ENCODE measurements at places on chromosomes 12 and 14.

GRCh38 chr14:32134448-32135097 is 57.5 kb downstream of the ARHGAP5 start:
- no peak for DNase-seq

GRCh38 chr12:112285600-112286401 is 96.4 kb downstream of the HECTD4 start:
- no peak for DNase-seq

DNA sequence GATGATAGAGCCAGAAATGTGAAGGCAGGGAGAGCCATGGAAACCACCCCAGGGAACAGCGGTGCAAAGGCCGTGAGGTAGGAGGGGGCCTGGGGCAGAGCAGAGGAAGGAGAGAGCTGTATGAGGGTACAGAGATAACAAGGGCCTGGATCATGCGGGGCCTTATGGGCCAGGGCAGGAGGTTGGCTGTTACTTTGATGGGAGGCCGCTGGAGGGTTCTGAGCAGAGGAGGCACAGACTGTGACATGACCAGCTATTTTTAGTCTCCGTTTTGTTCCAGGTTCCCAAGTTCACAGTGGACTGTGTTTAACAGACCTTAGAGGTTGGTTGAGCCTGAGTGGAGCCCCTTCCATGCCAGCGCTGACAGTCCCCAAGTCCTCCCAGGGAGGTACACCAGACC is 118.6 kb downstream of the GCH1 start:
- no peak for DNase-seq

DNA sequence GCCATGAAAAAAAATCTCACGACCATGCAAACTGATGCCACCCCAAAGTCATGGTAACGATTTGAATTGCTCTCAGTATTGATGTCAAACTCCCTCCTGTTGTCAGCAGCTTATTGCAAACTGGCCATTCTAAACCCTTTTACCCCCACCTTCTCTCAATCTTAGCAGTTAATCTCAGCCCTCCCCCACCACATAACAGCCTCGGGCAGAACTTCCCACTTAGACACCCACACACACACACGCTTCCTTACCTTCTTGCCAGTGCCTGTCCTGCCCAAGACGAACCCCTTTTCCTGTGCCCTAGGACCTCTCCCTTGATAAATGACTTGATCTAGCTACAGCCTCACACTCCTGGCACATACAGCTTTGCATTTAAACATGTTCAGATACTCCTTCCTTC is 56.6 kb downstream of the GPATCH2L start:
- DNase-seq, result no peak

DNA sequence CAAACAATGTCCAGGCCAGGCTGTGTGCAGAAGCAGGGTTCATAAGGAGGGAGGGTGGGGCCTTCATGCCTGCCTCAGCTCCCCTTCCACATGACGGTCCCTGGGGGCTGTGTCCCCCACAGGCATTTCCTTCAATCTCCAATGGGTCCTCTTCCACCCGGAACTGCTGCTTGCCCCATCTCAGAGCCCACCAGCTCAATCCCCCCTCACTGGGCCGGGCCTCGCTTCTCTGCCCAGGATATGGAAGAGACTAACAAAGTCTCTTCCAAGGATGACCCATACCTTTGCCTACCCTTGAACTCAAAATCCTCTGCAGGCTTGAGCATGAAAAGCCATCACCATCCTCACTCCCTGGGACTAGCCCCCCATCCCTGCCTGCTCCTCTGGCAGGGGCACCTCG is 28.4 kb upstream of the FAM181A start:
- no peak for DNase-seq

- no peak for DNase-seq
Observed at GRCh38 chr12:9404031-9404430, 195.8 kb upstream of the PZP start.

GRCh38 chr12:75564398-75564797 is 53.0 kb upstream of the KRR1 start:
- DNase-seq, result no peak

- DNase-seq, result no peak
Observed at GRCh38 chr14:100882991-100883788, 20.3 kb downstream of the RTL1 start.

DNA sequence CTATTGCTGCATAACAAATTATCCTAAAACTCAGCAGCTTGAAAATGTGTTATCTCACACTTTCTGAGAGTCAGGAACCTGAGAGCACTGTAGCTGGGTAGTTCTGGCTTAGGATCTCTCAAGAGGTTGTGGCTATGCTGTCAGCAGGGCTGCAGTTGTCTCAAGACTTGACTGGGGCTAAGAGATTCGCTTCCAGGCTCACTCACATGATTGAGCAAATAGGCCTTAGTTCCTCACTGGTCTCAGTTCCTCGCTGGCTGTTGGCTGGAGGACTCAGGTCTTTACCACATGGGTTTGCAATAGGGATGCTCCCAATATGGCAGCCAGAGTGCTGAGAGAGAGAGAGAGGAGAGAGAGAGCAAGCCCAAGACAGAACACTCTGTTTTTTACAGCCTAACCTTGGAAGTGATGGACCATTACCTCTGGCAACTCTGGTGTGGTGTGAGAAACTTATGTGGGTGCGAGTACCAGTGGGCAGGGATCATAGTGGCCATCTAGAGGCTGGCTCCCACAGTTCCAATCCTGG is 15.9 kb upstream of the DHRS2 start:
- DNase-seq, result no peak

DNA sequence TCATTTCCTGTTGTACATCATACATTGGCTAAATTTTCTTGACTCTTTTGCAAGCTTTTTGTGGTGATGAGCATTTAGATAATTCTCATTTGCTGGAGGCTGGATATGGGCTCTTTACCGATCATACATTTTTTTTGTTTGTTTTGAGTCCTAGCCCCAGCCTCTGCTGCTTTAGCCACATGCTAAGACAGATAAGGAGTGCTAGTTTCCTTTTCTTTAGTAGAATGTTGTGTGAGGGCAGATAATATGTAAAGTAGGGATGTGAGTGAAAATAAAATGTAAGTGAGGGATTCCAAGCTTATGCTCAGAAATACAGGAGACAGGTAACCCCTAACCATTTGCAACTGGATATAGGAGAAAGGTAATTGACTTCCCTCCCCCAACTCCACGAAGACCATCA is 405.7 kb downstream of the TRHDE start:
- no peak for DNase-seq

- DNase-seq, result no peak
Observed at GRCh38 chr12:89073027-89073398, 279.3 kb downstream of the DUSP6 start.

DNA sequence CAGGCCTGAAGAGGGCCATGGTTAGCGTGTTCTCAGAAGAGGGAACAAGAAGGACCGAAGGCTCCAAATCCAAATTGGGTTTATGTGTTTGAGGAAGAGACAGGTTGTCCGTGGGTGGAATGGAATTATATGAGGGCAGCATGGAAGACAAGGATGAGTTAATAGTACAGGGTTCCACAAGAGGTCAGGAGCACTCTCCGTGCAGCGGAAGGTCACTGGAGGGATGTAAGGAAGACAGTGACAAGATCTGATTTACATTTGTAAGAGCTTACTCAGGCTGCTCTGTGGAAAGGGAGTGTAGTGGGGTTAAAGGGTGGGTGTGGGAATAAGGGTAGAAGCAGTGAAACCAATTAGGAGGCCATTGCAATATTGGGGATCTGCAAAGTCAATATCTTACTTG is 97.0 kb downstream of the TPH2 start:
- no peak for DNase-seq

- no peak for DNase-seq
Observed at GRCh38 chr12:120110550-120111501, 5.7 kb downstream of the RAB35 start.

GRCh38 chr12:57888409-57889157 is 42.1 kb upstream of the CTDSP2 start:
- no peak for DNase-seq

GRCh38 chr12:53856132-53856531 is 82.5 kb upstream of the HOXC13 start:
- DNase-seq, result no peak

- DNase-seq, result no peak
Observed at GRCh38 chr12:27340971-27341370, 8.3 kb downstream of the BMAL2 start.

- DNase-seq, result no peak
Observed at GRCh38 chr14:22555384-22556011, 33.5 kb downstream of the DAD1 start.

- no peak for DNase-seq
Observed at GRCh38 chr12:123532808-123533649, 490 bp downstream of the RILPL1 start.

- DNase-seq, result no peak
Observed at GRCh38 chr14:76752744-76753143, 8.5 kb upstream of the VASH1 start.

DNA sequence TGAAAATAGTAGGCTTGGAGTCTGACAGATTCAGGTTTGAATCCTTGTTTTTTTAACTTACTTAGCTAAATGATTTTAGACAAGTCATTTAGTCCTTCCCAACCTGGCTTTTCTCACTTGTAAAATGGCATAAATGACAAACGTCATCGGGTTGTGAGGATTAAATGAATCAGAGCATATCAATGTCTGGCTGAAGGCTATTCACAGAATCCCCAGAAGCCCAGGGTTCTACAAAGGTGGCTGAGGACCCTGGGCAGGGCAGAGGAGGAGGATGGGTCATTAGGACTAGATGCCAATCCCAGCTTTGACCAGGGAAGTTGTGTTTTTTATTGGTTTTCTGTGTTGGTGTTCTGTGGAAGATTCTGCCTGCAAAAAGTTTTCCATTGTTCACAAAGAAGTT is 7.6 kb upstream of the PTPRB start:
- no peak for DNase-seq

- no peak for DNase-seq
Observed at GRCh38 chr12:113855998-113856397, 110.1 kb downstream of the RBM19 start.

DNA sequence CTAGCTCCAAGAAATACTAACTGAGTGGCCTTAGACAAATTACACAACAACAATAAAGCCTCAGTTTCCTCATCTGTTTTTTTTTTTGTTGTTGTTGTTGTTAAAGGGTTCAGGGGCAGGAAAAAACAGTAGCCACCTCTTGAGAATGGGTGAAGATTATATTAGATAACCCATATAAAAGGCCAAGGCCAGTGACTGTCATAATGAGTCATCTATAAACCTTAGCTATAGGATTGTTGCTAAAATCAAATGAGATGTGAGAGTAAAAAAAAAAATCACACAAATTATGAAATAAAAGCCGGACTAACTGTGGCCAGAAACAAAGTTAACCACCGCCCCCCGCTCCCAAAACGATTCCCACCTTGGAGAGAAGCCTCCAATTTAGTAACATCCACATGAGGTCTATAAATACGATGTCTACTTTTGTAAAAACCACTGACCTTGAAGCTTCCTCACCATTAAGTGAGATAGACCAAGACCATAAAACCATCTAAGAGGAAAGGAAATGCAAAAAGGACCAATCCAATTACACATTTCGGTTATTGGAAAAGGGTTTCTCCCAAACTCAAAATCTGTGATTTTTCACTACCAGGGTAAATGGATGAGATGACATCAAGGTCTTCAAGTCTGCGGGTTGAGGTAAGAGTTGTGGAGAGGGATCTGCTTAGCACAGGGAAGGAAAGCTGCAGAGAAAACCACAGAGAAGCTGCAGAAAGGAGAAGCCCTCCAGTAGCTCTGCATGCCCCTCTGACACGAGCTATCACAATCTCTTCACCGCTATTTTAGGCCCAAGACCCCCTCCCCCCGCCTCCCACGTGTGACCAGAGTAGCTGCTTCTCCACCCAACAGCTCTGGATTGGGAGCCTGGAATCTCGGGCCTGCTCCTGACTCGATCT is 1.0 kb downstream of the NAA25 start:
- no peak for DNase-seq

DNA sequence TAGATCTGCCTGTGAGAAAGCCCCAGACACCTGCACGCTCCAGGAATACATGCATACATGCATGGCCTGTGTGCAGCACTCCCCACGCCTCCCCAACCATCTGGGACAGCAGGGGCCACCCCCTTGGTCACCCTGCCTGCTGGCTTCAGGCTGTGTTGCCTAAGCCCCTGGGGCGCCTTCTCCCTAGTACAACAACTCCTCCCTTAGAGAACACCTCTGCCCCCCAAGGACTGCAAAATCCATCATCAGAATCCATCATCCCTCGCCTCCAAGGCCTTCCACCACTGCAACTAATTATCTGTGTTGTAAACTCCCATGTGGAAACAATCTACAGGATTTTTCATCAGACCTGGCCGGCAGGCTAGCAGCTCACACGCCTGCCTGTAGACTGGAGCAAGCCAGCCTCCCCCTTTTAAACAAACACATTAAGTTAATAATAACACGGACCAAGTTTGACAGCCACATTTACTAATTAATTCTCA is 36.8 kb downstream of the ZFP36L1 start:
- DNase-seq, result no peak

DNA sequence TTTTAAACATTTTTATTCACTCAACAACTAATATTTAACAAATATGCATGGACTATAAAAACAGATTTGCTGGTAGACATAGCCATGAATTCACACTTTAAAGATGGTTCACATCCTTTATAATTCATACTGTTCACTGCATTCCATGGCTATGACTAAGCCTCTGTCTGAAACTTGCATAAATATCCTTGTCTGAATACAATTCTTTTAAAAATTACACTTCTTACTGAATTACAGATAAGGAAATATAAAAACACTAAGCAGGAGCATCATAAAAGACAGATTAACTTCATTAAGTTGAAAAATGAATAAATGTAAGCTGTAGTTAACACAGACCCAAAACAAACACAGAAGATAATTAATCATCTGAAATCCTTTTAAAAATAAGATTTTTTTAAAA is 53.8 kb downstream of the GXYLT1 start:
- DNase-seq, result no peak

GRCh38 chr12:32502693-32503502 is 103.5 kb downstream of the FGD4 start:
- no peak for DNase-seq

- DNase-seq, result no peak
Observed at GRCh38 chr12:106006940-106007339, 131.8 kb downstream of the NUAK1 start.

GRCh38 chr12:4174417-4174816 is 99.1 kb upstream of the CCND2 start:
- DNase-seq, result no peak

DNA sequence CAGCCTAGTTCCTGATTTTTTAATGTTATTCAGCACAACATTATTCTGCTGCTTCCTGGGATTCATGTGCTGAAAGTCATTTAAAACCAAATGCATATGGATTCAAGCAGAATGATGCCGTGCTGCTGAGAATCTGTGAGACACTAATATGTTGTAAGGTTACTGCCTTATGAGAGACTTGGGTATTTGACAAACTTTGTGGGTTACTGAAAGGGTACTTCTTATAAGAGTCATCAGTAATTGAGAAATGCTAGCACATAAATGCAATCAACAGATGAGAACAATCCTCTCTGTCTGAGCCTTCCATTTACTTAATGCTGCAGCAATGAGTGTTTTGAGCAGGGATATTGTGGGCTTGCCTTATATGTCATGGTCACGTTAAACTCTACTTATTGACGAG is 175.7 kb downstream of the NPAS3 start:
- DNase-seq, result no peak

GRCh38 chr14:45199230-45199629 is 53.8 kb downstream of the MIS18BP1 start:
- DNase-seq, result no peak

- DNase-seq, result no peak
Observed at GRCh38 chr12:125194163-125194773, 129.0 kb downstream of the AACS start.

GRCh38 chr12:105462831-105463230 is 132.3 kb downstream of the C12orf75 start:
- DNase-seq, result no peak

- no peak for DNase-seq
Observed at GRCh38 chr12:71536939-71537622, 97.5 kb downstream of the LGR5 start.
